Left renal cortex interstitium (tissue), 4 donors: ENCODE measurements at places on chromosomes 4 and X.

- peak; percentile 85 for DNase-seq
These were observed 27.5 kb upstream of the HTRA3 start for GRCh38 chr4:8241895-8242696.

GRCh38 chrX:10015355-10015722 lies 48.2 kb downstream of the CLDN34 start:
- no peak for DNase-seq

DNA sequence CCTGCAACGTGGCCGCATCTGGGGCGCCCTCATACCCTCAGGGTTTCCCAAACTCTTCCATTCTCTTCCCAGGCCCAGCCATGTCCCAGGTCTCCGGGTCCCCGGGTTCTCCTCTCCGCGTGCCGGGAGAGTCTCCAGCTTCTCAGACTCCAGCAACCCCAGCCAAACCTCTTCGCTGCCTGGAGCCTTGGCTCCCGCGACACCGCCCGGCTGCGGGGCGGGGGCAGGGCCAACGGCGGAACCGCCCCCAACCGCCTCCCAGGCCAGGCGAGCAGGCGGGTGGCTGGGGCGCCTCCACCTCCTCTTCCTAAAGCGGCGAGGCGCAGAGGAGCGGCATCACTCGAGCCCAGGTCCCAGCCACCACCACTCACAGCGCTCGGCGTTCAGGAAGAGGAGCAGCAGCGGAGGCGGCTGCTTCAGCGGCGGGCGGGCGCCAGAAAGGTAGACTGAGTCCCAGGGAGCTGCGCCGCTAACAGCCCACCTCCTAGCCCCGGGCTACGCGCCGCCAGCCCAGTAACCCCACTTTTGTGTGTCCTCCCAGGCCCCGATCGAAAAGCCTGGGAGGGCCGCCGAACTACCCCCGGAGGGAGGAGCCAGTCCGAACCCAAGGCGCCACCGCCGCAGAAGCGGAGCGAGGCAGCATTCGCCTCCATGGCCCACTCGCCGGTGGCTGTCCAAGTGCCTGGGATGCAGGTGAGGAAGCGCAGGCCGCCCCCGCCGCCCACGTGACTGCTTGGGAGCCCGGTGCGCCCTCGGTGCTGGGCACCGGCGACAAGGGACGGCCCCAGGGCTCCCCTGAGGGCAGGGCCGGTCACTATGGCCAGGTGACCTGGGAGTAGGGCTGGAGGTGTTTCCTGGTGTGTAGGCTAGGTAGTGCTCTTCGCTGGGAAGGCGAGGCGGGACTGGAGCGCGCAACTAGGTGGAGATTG lies at the start of gene STK26:
Gene STK26 (plus strand): TSS at position 336 of the 929 bp plus-strand sequence. CDS start 316 bp downstream, at position 652.
- DNase-seq = peak; percentile 28

GRCh38 chr4:2059046-2059725 lies at the start of gene NAT8L:
Gene NAT8L, plus strand, starts transcription at chr4:2059327. Its CDS starts 185 bp downstream, at chr4:2059512.
- DNase-seq = no peak

- no peak for DNase-seq
These were observed 159.2 kb downstream of the SLC4A4 start for GRCh38 chr4:71498002-71498401.

DNA sequence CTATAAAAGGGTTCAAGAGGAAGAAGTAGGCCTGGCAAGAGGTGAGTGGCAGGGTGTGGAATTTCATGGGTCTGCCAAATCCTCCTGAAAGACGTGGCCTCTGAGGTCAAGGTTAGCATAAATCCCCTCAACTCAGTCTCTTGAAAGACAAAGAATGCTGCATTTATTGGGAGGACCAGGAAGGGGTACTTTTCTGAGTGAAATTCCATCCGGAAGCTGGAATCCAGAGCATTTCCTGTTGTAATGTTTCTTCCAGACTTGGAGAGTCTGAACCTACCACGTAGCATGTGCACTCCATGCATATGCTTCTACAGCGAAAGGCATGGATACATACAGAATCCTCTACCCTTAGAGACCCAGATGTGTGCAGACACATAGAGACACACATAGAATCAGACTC lies 13.4 kb upstream of the FGD1 start:
- DNase-seq = no peak

DNA sequence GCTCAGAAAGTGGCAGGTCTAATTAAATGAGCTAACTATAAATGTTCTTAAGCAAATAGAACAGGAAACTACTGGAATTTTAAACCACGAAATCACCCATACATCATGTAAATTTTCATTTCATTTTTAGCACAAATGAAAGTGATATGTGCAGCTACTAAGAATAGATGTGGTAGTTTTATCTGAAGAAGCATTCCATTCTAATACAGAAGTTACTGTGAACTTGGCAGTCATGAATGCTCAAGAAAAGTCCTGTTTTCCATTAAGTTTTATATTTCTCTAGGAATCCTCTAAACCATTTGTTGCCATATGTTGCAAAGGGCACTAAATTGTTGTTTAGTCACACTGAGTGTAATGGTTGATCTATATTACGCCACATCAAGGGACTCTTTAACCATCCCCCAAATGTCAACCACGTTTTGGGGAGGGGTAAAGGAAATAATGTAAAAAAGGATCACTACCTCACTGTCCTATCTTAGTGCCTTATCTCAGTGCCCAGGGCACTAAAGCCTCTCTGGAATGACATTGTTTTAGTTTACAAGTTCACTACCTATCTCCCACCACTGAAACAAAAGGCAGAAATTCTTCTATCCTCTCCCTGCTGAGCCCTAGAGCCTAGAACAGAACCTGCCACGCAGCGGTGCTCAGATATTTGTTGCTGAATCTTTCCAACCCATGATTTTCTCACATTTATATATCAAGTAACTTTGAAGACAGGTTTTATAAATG lies 118.0 kb downstream of the SHISA3 start:
- DNase-seq = no peak

GRCh38 chrX:100636321-100636991 lies at the start of gene TSPAN6:
Gene TSPAN6, minus strand, starts transcription at chrX:100636806. Its CDS starts 112 bp downstream, at chrX:100636694.
- peak; percentile 74 for DNase-seq

DNA sequence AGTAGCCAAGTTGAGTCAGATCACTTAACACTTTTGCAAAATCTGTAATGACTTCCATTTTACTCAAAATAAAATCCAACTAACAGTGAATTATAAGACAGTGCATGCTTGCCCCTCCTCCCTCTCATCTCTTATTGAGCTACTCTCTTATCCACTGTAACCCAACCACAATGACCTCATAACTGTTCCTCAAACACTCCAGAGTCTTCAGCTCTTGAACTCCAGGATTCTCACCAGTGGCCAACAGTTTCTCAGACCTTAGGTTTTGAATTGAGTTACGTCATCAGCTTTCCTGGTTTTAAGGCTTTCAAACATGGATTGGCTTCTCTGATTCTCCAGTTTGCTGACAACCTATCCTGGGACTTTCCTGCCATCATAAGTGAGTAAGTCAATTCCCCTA lies 938.3 kb downstream of the RAB28 start:
- DNase-seq = no peak

DNA sequence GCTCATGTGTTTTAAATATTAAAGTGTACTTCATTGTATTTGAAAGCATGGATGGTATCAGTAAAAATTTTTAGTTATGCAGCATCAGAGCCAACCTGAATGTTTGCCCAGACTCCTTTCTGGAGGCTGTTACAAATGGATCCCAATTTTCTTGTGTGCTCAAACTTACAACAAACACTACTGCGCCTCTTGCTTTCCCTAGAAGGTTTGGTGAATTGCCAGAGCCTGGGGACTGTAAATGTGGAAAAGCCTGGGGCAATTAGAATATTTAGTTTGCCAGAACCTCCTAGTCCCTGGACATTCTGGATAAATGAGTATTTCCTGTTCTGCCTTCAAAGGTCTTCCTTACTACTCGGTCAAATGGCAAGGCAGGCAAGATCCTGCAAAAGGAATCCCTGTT lies 4.8 kb downstream of the CAPN6 start:
- no peak for DNase-seq
